Neural progenitor cell (in vitro differentiated cells): ENCODE measurements at places on chromosomes 2 and 18. TPM values are rescaled to one million over a fixed set of nuclear protein-coding genes. Genes with fewer than 3 reads are reported as not detected.

- DNase-seq = peak; percentile 36
These were observed 4.3 kb downstream of the MRPS9 start for GRCh38 chr2:105042189-105042588.

DNA sequence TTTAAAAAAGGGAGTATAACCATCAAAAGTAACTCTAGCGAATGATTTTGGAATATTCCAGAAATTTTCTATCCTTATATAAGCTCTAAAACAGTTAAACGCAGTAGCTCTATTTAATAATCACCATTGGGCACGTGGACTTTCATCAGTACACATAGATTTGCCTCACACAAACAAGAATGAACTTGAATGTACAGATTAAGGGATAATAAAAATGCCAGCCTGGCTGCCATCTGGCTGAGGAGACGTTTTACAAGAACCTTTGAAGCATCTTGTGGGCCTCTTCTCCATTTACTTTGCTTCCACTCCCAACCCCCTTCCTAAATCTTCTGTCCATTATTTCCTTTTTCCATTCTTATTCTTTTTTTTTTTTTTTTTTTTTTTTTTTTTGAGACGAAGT, 47.2 kb downstream of the AGAP1 start:
- DNase-seq = no peak

DNA sequence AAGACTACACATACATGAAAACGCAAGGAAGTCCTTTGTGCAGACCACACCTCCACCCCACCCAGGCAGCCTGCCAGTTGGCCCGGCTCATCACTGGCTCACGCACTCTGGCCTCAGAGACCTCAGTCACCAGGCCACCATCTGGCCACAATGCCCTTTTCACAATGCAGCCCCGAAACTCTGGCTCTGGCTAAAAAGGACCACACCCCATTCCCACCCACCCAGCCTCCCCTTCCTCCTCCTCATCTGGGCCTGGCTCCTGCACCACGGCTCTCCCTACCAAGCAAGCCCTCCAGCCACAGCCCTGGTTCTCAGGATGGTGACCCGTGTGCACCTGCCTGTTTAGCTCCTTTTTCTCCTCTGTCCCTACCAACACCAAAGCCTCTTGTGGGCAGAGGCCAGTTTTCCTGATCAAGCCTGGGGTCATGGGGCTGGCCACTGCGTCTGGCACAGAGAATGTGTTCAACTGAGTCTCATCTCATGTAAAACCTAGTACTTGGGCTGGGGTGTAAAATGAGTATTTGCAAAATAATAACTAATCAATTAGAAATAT, 7.4 kb downstream of the HDAC4 start:
- no peak for DNase-seq

DNA sequence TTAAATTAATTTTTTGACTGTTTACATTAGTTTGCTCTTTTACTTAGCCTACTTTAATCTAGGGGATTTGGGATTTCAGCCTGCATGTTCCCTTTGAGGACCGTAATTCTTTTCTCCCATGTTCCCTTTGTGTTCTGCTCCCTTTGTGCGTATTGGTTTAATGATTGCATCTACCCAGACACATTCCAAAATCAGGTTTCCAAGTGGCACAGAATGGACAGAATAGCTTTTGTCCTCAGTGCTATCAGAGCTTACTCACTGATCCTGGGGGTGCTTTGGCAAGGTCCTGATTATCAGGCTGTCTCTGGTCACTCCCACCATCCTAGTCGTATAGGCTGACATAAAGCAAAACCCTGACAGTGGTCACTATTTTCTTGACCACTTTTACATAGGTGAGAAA, 867.5 kb downstream of the TSN start:
- DNase-seq = peak; percentile 60

- DNase-seq = no peak
These were observed 132.4 kb downstream of the MREG start for GRCh38 chr2:215880970-215881369.

GRCh38 chr2:241082341-241083090, 19.6 kb downstream of the MTERF4 start:
- no peak for DNase-seq

- no peak for DNase-seq
These were observed 44.5 kb upstream of the RMDN2 start for GRCh38 chr2:37880551-37880950.

DNA sequence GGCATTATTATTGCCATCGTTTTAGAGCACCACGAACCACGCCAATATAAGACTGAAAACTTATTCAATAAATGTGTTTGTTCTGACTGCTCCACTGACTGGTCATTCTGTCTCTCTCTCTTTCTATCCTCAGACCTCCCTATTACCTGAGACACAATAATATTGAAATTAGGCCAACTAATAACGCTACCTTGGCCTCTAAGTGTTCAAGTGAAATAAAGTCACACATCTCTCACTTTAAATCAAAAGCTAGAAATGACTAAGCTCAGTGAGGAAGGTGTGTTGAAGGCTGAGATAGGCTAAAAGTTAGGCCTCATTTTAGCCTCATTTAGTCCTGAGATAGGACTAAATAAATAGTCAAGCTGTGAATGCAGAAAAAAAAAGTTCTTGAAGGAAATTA, 38.8 kb downstream of the G6PC2 start:
- no peak for DNase-seq

GRCh38 chr2:135791418-135792190, 45.4 kb downstream of the LCT start:
- DNase-seq = no peak

- DNase-seq = no peak
These were observed 324.0 kb downstream of the PARD3B start for GRCh38 chr2:204869132-204869823.

DNA sequence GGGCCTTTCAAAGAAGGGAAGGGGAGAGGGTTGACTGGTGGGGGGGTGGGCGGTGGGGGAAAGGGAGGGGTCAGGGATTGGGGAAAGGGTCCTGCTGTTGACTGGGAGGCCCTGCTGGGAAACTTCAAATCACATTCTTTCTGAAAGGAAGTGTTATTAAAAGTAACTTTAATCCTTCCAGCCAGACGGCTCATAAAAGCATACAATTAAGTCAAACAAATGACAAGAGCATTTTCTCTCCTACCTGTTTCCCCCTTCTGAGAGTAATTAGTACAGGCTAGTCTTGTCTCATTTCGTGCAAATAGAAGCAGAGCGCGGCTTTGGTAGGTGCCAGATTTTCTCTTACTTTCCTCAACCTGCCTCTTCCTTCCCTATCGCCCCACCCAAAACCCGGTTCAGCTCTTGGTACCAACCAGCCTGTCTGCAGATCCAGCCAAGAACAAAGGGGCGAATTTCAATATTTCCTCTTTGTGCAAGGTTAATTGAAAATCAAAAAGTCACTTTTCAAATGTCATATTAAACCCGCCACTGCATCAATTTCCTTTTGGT, 2112.6 kb upstream of the PIK3C3 start:
- DNase-seq = peak; percentile 50

Gene CDCA7
- total RNA-seq = 31.4 and 36.8 TPM in 2 replicates

Gene EGR4
- 0.40 TPM in 1 of 2 replicates, not detected in the other for total RNA-seq

Gene CHRND
- 0.19 TPM in 1 of 2 replicates, not detected in the other for total RNA-seq

Gene UGT1A6
- total RNA-seq = not detected in 2 replicates

Gene PTPRN
- 0.60 and 4.2 TPM in 2 replicates for total RNA-seq

Gene LYG1
- 0.53 and 2.1 TPM in 2 replicates for total RNA-seq

Gene LYG2
- total RNA-seq = not detected in 2 replicates

Gene EIF4E2
- total RNA-seq = 72.5 and 97.0 TPM in 2 replicates

Gene C1GALT1C1L
- total RNA-seq = 0.12 TPM in 1 of 2 replicates, not detected in the other
